ENCODE measurements at places on chromosomes 6 and 20. TPM values are rescaled to one million over a fixed set of nuclear protein-coding genes. Genes with fewer than 3 reads are reported as not detected.

Gene MED23
- 18.1 TPM for total RNA-seq

Gene KIF25
- total RNA-seq = not detected

Gene AGER
- total RNA-seq = 5.0 TPM

Gene PAX1
- total RNA-seq = not detected

Gene SLC16A10
- total RNA-seq = 2.9 TPM

Gene AHI1
- total RNA-seq = 5.8 TPM

Gene GMEB2
- total RNA-seq = 13.7 TPM

Gene DYNLT1
- total RNA-seq = 50.5 TPM

Gene PNPLA1
- 0.29 TPM for total RNA-seq

Gene TRMT6
- total RNA-seq = 35.4 TPM

Gene SUMO4
- not detected for total RNA-seq

GRCh38 chr6:3316818-3317217 lies 58.1 kb downstream of the PSMG4 start:
- no peak for DNase-seq

DNA sequence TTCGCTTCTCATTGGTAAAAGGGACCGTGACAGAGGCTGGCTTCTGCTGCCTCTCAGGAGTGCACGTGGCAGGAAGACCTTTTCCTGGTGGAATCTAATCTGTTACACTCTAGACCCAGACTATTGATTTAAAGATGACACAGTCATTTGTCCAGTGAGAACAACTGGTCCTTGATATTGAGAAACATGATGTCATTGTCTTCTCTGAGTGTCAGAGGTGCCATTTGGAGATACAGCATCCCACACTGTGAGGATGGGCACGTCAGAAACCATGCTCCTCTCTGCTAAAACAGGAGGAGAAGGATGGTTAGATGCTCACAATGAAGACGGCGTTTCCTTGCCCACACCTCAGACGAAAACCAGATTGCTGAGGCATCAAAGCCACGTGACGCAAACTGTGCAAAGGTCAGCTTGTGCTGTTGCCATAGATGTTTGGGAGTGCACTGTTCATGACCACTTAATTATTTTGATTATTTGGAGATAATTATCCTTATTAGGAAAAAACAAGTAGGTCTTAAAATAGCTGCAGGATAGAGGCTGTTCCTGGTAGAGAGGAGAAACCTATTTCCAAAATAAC lies 169.0 kb downstream of the SMOC2 start:
- DNase-seq = no peak

DNA sequence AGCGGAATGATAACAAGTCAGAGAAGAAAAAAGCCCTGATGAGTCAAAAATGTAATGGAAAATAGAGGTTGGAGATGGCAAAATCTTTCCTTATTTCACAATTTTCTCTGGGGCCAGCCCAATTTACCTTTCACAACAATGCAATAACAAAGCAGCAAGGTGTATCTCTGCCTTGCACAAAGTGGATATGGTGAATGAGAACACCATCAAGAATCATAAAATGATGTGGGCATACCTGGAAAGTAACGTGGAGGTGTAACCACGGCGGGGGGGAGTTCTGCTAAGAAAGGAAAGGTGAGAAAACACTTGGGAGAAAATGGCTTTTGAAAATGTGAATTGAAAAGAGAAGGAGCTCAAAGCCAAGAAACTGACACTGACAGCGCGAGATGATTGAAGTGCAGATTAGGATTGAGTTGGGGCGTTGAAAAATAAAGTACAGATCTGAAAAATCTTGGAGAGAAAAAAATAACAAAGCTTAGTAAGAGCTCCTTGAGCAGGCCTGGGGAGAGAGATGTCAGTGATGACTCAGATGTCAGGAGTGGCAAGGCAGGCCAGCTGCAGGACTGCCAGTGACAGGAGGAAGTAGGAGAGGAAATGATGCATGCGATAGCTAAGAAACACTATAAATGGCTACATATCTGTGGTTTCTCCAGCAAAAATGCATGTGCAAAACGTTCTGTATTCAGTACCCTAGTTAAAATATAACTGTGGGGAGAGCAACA lies 26.2 kb downstream of the ARHGAP18 start:
- DNase-seq = peak; percentile 88

GRCh38 chr6:168739381-168739780 lies 298.4 kb downstream of the SMOC2 start:
- no peak for DNase-seq

GRCh38 chr6:155036907-155037306 lies 41.8 kb downstream of the TIAM2 start:
- no peak for DNase-seq

GRCh38 chr6:166826264-166826663 lies 130.1 kb downstream of the RNASET2 start:
- DNase-seq = no peak

GRCh38 chr20:49270177-49270576 lies 7.7 kb downstream of the ZNFX1 start:
- no peak for DNase-seq

- DNase-seq = peak; percentile 79
Observed at GRCh38 chr6:43509984-43510826, at the start of gene LRRC73. Gene LRRC73 (minus strand): TSS chr6:43510346. CDS start chr6:43509785, 561 bp downstream.

- DNase-seq = no peak
Observed at GRCh38 chr6:46014511-46015118, 1.0 kb downstream of the CLIC5 start.

DNA sequence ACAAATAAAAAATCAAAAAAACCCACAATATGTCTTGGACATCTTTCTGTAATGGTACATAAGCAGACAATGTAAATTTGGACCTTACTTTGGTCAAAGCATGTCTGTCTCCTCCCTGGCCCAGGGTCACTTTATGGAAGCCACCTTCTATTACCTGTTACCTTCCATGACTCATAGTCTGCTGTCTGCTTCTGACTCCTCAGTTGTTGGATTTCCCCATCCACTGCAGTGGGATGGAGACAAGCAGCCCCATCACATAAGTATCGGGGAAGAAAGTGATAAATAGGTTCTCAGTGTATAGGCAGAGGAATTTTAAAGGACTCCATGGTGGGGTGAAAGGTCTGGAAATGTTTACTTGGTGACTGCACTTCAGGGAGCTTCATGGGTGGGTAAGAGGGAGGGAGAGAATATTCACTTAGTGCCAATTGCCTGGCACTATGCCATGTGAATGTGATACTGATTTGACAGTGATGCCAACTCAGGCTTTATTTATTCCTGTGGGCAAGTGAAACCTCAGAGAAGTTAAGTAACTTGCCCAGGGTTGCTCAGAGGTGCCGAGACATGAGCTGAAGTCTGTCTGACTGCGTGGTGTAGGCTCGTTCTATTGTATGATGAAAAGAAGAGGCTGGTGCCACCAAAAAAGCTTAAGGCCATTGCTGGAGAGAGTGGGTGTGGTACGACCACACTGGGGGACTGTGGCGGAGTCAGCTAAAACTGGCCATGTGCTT lies 175.6 kb upstream of the RNF24 start:
- DNase-seq = peak; percentile 77

DNA sequence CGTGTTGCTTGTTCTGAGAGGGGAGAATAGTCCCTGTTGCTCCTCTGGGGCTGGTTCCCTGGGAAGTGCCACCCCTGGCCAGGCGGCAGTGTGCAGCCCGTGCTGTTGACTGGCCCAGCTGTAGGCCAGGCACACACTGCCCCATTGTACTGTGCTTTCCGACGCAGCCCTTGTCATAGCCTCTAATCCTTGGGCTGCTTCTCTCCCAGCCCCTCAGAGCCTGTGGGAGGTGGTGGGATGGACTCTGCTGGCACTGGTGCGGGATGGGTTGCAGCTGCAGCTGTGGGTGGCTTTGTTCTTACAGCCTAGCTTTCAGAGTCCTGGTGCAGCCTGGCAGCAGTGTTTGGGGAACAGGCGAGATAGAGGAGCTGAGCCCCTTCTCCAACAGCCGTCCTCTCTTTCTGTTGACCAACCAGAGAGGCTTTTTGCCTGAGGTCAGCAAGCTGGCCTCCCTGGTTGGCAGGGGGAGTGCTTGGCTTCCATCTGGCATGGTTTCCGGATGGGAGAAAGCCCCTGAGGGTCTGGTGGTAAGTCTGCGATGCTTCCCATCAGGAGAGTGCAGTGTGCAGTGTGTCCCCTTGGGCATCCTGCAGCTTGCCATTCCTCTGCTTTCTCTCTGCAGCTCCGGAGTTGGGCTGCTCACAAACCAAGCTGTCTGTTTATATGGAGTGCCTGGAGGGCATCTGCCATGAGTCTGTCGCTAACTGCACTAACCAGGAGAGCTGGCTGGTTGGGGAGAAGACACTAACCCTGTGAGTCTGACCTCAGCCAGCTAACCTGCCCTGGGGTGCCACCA lies 12.1 kb downstream of the TJAP1 start:
- DNase-seq = no peak

DNA sequence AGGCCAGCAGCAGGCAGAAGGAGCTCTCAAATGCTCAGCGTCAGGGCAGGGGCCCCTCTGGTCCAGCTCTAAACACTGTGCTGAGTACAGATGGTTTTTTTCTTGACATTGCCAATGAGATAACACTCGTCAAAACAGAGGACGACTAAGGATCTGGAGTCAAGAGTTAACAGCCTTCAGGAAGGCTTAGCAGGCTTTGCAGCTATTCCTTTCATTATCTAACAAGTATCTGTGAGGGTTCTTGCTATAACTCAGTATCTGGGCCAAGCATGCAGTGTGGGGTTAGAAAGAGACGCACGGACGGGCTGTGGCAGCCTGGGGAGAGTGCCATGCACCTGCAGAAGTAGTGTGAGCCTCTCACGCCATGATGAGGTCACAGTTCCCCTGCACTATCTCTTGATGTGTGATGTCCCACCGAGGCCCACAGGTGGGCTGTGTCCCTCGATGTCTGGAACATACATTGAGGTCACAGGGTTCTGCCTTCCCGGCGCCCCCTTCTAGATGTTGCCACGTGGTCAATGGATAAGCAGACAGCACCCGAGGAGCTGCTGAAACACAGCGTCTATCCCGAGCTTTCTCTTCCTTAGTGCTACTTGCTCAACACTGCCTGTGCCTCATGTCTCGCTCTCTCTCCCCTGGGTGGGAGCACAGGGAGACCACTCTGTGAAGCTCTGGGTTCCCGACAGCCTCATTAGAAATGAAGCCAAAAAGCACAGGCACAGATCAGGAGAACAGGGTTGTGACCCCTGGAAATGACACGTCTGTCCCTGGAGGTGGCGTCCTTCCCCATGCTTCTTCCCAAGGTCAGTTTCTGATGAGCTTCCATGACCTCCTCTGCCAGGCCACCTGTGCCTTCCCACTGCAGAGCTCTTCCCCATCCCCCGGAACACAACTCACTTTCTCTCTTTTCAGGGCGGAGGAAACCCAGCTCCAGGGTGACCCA lies 85.5 kb upstream of the RPS6KA2 start:
- no peak for DNase-seq

- DNase-seq = no peak
Observed at GRCh38 chr6:26170181-26170580, 83.0 kb downstream of the HFE start.

- no peak for DNase-seq
Observed at GRCh38 chr6:168179702-168180382, 100.8 kb upstream of the FRMD1 start.

- DNase-seq = peak; percentile 60
Observed at GRCh38 chr6:52543729-52544601, 32.9 kb downstream of the TRAM2 start.

- DNase-seq = peak; percentile 55
Observed at GRCh38 chr6:89895276-89895874, 1.1 kb downstream of the GJA10 start.
